ENCODE measurements at places on chromosomes 16 and 17.

DNA sequence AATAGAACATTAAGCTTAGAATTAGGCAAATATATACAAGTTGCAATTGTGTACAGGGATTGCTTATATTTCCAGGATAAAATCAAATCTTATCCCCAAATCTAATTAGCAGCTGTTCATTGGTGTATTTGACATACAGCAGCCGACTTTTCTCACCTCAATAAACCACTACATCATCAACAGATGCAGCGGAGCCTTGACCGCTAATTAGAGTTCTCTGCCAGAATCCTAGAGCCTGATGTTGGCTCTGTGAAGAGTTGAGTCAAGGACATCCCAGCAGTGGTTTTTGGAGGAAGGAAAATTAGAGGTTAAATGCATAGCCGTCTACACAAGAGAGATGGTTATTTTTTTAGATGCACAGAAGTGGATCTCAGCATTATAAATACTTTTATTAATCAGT lies 221.9 kb upstream of the CACNG5 start:
- DNase-seq = no peak

DNA sequence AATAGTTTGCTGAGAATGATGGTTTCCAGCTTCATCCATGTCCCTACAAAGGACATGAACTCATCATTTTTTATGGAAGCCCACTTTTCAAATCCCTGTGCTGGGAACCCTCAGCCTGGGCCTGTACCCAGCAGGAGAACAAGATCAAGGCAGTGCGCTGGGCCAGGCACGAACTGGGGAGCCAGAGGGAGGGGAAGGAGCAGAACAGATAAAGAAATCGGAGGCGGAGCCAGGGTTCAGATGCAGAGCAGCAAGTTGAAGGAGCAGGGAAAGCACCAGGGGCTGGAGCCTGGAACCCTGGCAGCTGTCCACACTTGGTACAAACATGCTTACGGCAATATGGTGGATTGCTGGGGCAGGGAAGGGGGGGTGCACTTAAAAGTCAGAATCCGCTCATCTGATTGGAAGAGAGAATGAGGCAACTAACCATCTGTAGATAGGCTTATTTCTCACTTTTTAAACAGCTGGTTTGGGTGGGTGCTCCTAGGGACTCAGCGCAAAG lies 107.5 kb downstream of the NOG start:
- DNase-seq = no peak

GRCh38 chr17:36864827-36865430 lies 72.3 kb upstream of the LHX1 start:
- DNase-seq = no peak

DNA sequence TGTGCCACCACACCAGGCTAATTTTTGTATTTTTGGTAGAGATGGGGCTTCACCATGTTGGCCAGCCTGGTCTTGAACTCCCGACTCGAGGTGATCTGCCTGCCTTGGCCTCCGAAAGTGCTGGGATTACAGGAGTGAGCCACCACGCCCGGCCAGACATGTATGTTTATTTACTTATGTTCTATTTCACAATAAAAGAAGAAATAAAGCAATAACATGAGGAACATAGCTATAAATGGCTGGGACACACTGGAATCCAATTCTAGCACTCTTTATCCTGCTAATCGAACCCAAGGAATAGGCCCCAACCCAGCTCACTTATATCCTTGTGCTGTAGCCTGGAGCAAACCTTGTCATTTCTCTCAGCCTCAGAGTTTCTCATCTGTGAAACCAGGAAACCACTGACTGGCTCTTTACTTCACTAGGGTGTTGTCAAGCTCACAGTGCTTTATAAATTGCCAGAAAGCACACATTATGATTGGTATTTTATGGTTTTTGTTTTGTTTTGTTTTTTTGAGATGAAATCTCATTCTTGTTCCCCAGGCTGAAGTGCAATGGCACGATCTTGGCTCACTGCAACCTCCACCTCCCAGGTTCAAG lies 4.3 kb upstream of the ODAD4 start:
- DNase-seq = no peak

DNA sequence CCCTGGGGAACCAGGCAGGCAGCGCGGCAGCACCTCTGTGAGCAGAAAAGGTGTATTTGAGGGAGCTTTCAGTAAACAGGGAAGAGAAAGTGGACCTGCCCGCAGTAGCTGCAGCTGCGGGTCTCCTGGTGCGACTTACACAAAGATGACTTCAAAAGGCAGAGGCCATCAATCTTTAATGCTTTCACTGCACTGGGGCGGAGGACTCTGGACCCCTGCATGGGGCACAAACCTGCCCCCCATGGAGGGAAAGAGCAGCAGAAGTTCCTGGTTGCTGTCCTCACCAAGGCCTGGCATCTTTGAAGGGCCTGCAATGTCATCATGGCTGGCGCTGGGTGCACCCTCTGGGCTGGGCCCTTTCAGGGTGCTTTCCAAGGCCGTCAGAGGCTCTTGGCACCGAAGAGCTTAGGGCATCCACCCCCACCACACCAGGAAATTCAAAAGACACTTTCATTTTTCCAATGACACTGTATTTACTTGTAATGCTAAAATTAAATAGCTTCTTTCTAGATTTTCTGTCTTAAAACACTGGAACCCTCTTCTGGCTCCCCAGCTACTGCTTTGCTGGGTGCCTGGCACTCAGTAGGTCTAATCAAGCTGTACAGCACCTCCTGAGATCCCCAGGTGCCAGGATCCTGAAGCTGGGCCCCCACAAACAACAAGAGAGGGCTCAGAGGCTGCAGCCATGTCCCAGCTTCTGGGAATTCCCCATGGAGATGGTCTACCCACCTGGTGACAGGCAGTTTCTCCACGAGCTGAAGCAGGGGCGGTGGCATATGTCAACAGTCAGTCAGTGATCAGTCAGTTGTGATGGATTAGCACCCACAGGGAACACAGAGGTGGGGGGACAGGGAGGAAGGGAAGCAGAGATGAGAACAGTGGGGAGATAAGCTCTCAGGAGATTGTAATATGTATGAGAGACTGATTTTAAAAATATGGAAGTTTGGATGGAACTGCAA lies 2.1 kb upstream of the CACNG1 start:
- DNase-seq = no peak

- no peak for DNase-seq
Observed at GRCh38 chr16:11510178-11510973, 76.3 kb downstream of the LITAF start.

GRCh38 chr17:10130677-10131076 lies 67.7 kb downstream of the GAS7 start:
- no peak for DNase-seq

GRCh38 chr17:17934806-17935205 lies 37.4 kb downstream of the TOM1L2 start:
- no peak for DNase-seq

- DNase-seq = no peak
Observed at GRCh38 chr17:72394531-72394930, 273.7 kb downstream of the SOX9 start.

DNA sequence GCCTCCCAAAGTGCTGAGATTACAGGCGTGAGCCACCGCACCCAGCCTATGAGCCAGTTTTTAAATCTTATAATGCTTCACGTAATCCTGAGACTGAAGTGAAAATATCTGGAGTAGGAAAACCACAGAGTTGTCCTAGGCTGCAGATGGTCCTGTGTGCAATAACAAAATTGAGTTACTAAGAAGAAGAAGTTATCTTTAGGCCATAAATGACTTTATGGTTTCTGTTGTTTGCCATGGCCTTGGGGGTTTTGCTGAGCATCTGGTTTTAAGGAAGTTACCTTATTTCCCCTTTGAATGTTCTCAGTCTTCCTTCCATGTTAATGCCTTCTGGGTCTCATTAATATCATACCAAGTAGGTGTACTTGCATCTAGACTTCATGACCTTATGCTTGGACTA lies 16.5 kb downstream of the NMT1 start:
- DNase-seq = no peak

GRCh38 chr16:785563-786535 lies 2.3 kb downstream of the RPUSD1 start:
- DNase-seq = no peak

DNA sequence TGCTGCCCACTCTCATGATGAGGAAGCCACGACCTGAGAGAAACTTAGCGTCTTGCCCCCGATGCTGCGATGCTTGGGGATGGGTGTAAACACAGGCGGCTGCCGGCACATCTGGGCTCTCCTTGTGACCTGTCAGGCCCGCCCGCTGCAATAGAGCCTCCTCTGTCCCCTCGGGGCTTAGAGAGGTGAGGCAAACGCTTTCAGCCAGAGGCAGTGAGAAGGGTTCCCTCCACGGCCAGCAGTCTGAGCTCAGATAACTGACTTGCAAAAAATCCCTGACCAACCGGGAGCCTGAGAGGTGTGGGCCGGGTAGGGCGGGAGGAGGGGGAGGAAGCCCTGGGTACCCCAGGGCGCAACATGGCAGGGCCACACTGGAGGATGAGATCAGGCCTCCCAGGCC lies 260.6 kb downstream of the C16orf95 start:
- DNase-seq = no peak

DNA sequence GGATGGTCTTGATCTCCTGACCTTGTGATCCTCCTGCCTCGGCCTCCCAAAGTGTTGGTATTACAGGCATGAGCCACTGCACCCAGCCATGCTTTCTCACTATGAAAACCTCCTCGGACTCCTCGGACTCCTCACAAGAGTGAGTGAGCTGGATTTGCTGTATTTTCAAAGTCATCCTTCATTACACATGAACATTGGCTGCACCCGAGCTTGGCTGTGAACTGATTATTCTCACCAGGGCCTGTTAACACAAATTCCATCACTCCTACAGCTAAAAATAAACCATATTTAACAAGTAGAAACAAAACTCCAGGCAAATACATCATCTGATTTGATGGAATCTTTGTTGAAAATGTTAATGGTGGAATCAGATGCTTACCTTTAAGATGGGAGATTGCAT lies 50.3 kb downstream of the PITPNC1 start:
- no peak for DNase-seq

DNA sequence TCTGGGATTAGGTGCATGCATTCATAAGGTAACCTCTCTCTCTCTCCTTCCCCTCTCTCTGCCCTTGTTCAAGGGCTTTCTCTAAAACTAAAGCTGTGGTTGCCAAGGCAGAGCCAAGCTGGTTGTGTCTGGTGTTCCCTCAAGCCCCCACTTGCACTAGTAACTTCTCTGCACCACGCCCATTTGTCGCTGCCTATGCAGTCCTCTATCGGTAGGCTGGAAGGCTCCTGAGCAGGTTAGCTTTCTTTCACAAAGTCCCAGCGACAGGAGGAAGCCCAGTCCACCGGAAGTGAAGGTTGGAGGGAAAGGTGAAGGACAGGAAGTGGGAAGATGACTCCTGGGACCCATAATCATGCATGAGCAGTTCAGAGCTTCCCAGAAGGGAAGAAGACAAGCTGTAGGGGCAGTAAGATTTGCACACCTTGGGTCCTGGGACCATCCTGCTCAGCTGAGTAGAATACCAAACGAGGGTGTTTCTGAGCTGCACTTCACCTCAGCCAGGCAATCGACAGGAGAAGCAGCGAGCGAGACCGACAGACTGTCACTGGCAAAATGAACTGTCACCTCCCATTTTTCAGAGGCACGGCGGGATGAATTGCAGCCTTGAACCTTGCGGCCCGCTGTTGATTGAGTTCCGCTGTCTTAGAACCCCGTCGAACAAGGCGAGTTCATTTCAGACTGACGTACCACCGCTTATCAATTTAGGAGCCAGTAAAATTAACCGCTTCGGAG lies 14.7 kb upstream of the SKAP1 start:
- no peak for DNase-seq

GRCh38 chr16:11640987-11641817 lies 27.1 kb upstream of the SNN start:
- peak; percentile 48 for DNase-seq

DNA sequence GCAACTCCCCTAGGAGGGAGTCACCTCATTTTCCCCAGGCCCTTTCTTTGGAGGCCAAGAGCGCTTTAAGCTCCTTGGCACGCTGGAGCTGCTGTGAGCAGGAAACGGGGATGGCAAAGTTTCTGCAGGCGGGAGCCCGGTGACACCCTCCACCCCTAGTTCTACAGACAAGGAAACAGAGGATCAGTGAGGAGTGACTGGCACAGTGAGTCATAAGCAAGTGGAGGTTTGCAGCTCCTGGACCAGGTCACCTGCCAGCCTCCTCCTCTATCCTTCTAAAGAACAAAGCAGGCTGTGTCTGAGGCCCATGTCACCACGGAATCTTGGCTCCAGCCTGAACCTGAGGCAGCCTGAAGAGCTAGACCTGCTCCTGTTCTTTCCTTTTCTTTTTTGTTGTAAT lies 141.9 kb downstream of the TMEM132E start:
- DNase-seq = no peak

DNA sequence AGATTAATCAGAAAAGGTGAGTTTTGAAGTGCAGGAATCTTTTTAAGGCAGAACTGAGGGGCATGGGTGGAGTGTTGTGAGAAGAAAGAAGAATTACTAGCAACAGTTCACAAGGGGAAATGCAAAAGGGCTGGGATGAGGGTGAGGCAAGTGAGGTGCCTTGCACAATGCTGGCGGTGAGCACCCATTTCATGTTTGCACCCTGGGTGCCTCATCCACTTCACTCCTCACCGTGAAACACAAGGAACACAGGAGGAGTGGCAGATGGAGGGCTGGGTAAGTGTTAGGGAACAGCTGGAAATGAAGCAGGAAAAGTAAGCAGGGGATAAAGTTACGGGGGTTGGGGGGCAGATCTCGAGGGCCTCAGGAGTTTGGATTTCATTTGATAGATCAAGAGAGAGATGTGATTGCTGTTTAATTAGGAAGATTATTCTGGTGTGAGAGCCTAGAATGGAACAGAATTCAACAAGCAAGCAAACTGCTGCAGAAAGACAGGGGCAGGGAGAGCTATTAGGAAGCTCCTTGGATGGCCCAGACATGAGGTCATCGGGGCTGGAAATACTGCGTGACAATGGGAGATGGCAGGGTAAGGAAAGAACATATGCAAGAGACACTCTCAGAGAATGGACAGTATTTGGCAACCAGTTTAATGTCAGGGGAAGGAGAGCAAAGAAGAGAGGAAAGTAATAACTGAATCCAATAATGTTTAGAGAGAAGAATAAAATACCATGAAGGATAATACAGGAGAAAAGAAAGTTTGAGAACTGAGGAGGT lies 8.3 kb upstream of the HEATR6 start:
- DNase-seq = no peak

DNA sequence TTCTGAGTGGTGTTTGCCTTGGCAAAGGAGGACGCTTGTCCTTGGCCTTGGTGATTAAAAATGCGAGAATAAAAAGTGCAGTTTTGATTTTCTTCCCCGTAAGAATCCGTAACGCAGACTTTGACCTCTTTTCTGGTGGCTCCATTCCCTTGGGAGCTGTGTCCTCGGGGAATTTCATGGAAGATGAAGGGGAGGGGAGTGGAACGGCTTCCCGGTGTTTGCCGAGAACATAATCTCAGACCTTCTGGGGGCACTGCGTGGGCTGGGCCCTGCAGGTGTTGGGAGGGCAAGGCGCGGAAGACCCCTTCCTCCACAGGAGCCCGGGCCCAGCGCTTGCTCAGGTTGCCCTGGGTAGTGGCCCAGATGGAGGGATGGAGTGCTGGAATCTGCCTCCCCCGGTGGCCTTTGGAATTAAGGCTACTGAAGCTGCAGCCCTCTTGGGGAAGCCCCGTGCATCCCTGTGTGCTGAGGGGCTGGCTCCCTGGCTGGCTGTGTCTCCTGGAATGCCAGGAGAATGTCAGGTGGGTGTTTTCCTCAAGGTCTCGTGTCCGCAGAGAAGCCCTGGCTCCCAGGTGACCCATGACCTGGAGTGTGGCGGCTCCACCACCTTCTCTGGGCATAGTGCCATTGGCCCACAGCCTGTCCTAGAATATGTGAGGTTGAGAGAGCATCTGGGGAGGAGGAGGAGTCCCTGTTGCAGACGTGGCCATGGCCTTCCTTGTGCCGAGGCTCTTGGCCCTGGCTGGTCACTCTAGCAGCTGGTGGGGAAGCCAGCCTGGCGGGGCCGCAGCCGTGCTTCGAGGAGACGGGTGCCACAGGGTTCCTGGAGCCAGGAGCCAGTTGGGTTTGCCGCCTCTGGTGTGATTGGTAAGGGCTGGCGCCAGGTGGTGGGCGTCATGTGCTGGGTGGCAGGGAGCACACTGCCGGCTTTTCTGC lies 3.1 kb downstream of the BAIAP2 start:
- no peak for DNase-seq
